Midbrain (tissue), 1 donor: ENCODE measurements at places on chromosomes 5 and 9.
A peak's percentile ranks its signal among the peaks of the same experiment; 100 is the strongest.

DNA sequence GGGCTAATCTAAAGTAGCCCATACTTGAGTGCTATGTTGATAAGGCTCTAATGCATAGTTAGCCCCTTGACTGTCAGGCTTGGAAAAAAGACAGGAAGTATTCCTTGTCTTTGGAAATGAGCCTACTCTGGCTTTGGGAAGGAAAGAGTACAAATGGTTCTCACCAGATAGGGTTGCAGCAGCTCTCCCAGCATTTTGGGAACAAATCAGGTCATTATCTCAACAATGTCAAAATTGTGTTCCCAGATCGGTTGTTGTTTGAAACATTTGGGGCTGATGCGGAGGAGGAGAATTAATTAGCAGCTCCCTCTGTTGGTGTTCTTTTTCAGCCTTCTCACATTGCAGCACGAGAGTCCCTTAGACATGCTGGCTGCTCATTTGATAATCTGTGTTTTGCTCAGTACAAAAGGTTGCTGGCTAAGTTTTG, 294.7 kb upstream of the DMRT1 start:
- DNase-seq: peak; percentile 82

GRCh38 chr9:2486988-2487387, 134.6 kb upstream of the VLDLR start:
- no peak for DNase-seq

GRCh38 chr9:91734371-91734981, 215.6 kb downstream of the ROR2 start:
- DNase-seq: peak; percentile 49

DNA sequence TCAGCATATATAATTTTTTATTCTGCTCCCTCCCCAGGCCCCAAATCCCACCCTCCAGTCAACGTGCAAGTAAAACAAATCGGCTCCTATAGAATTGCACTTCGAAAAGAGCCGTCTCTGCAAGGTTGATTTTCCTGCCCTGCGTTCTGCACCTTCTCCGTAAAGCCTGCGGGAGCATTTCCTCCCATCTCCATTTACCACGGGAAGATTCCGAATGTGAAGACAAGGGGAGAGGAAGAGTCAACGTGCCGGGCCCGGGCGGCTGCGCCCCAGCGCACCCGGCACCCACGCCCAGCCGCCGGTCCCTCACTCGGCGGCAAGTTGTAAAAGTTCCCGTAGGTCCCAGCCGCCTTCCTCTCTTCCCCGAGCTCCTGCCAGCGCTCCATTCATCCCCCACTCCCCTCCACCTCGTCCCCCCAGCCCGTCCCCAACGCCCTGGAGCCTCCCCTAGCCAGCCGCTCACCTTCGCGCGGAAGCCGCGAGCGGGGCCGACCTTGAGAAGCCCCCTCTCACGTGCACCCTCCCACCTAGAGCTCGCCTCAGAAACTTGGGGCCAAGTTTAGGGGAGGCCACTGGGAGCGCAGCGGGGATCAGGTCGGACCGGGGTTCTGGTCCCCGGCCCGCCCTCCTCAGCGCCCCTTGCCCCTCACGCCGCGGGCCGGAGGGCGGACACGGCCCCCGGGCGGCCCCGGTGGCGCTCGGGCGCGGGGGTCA, 431 bp downstream of the BNC2 start:
- no peak for DNase-seq

GRCh38 chr9:91151718-91152095, 210.0 kb downstream of the AUH start:
- no peak for DNase-seq
